ENCODE measurements at places on chromosomes 1 and 21.

GRCh38 chr1:69492286-69492685, 75.4 kb upstream of the LRRC7 start:
- peak; percentile 26 for DNase-seq

DNA sequence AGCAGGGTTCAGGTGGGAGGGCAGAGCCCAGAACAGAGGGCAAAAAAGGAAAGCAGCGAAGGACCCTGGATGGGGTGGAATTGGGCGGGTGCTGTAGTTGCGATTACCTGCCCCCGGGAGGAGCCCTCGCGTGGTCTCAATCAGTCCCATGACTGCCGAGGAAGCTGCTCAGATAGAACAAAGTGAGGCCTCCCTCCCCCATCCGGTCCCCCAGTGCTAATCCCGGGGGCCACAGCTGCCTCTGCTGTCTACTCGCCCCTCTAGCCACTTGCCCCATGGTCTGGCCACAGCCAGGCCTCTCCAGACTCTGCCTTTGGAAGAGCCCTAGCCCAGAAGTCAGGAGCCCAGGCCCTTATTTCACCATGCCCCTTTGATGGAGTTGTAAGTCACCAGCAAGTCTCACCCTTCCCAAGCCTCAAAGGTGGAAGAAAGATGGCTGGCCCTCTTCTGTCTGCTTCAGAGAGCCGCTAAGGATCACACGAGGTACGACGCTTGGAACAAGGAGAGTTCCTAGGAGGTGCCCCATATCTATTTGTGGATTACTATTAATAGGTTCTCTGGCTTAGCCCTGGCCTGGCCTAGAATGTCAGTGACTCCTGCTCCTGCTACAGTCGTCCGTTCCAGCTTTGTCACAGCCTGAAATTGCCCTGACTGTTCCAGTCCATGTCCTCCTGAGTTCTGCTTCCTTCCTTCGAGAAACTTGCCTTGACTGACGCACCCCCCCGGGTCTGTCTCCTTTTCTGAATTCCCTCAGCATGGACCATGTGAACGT, 16.4 kb downstream of the ECHDC2 start:
- DNase-seq: peak; percentile 31

DNA sequence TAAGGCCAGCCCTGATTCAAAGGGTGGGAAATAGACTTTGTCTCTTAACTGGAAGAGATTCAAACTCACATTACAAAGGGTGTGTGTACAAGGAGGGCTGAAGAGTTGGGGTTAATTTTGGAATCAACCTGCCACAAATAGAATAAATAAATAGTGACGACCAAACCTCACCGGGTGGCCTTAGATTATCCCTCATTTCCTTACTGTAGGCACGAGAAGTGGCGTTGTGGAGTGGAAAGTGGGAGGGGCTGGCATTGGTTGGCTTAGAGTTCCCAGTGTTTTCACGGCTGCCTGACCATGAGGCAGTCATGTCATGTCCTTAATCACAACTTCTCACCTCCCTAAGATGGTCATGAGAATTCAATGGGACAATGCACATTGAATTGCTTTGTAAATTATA, 21.3 kb upstream of the RUNX1 start:
- DNase-seq: no peak

DNA sequence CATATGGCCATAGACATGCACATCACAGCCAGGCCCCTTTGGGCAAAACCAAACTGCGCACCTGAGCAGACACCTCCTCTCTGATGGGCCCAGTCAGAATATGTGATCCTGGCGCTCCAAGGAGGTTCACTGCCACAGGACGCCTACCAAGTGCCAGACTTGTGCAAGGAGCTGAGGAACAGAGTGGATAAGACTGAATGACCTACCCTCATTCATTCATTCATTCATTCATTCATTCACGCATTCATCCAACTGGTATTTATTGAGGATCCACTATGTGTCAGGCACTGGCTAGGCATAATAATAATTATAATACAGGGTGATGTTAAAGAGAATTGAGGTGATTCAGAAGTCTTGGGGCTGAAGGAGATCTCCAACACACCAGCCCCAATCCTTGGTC, 2.4 kb upstream of the IGSF21 start:
- no peak for DNase-seq

- no peak for DNase-seq
Measured at GRCh38 chr1:207821464-207822045, 69.7 kb downstream of the CD46 start.

- DNase-seq: no peak
Measured at GRCh38 chr21:32088471-32088870, 190.4 kb downstream of the MIS18A start.

DNA sequence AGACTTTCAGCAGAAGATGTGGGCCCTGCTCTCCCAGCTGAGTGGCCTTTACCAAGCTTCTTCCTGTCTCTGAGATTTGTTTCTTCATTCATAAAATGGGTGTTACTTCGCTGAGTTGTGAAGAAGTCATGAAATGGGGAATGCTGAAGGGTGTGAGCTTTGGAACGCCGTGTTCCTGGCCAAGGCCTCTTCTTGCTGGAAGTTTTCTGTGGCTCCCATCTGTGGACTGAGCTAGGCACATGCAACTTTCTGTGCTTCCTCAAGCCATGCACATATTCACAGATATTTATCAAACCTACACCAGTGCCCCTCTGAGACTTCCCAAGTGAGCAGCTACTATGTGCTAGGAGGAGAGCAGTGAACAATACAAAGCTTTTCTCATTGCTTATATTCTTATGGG, 106.3 kb upstream of the JUN start:
- no peak for DNase-seq

GRCh38 chr1:89794406-89794805, 26.4 kb upstream of the LRRC8D start:
- DNase-seq: peak; percentile 56

DNA sequence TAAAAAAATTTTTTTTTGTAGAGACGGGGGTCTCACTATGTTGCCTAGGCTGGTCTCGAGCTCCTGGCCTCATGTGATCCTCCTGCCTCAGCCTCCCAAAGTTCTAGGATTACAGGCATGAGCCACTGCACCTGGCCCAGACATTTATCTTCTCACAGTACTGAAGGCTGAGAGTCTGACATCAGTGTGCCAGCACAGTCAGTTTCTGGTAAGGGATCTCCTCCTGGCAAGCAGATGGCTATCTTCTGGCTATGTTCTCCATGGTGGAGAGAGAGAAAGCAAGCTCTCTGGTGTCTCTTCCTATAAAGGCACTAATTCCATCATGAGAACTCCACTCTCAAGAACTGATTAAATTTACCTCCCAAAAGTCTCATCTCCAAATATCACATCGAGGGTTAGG, 57.8 kb upstream of the C1orf185 start:
- DNase-seq: no peak

- DNase-seq: no peak
Measured at GRCh38 chr1:210257698-210258529, 25.3 kb downstream of the SERTAD4 start.

GRCh38 chr1:180646547-180646946, 14.7 kb downstream of the XPR1 start:
- DNase-seq: no peak

DNA sequence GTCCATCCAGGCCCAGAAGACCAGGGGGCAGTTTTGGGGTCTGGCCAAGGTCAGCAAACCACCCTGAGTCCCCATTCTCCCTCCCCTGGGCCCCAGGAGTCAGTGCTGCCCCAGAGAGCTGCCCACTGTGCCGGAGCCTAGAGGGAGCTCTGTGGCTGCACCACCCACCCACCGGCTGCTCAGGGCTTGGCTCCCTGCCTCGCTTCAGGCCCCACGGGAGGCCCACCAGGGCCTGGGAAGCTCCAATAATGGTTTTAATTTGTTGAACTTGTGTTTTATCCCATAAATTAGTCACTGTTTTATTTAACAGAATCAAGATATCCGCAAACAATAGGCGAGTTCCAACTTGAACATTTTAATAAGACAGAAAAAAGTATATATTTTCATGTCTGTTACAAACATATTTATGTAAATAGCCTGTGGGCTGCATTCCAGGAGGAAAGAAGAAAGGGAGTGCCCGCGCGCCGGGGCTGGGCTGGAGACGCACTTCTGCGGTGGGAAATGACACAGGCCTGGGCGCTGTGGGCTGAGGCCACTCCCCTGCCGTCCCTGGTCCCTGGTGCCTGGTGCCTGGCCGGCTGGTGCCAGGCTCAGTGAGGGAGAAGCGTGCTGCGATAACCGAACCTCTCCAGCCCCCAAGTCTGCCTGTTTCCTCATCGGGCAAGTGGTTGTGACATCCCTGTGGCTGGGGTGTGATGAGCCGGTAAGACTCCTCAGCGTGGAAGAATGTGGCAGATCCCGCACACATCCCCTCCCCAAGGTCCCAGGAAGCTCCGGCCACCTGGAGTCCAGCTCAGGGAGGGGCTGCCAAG, 160.5 kb downstream of the PEX14 start:
- DNase-seq: no peak

DNA sequence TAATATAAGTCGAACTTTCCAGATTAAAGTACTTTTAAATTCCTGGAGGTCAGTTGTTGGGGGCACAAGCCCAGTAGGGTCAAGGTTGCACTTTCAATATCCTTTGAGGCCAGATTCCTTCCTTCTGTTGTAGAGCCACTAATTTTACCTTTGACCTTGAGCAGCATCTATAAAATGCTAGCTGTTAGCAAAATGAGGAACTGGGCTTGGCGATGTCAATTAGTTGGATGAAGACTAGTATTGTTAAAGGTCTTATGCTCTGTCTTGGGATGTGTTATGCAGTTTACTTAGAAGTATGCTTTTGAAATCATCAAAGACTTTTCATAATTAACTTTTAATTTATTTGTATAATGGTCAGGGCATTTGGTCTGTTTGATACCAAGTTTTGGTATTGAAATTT, 425.9 kb upstream of the PROX1 start:
- no peak for DNase-seq

GRCh38 chr1:20430355-20431175, 55.4 kb downstream of the CAMK2N1 start:
- peak; percentile 34 for DNase-seq

- DNase-seq: peak; percentile 1
Measured at GRCh38 chr1:103948526-103948925, 198.8 kb downstream of the AMY1C start.

Measured in fibroblast of pulmonary artery (primary cell).